NCI-H2029 (cell line): ENCODE measurements at places on chromosomes 16 and 17.

- DNase-seq, result no peak
Observed at GRCh38 chr17:33335491-33336173, 42.5 kb upstream of the ASIC2 start.

- no peak for DNase-seq
Observed at GRCh38 chr17:8153525-8153956, 1.3 kb upstream of the PER1 start.

DNA sequence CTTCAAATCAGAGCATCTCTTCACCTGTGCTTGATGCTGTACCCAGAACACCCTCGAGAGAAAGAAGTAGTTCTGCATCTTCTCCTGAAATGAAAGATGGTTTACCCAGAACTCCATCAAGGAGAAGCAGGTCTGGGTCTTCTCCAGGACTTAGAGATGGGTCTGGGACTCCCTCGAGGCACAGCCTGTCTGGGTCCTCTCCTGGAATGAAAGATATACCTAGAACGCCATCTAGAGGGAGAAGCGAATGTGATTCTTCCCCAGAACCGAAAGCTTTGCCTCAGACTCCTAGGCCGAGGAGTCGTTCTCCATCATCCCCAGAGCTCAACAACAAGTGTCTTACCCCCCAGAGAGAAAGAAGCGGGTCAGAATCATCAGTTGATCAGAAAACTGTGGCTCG is 12.3 kb downstream of the SRRM2 start:
- DNase-seq, result no peak

DNA sequence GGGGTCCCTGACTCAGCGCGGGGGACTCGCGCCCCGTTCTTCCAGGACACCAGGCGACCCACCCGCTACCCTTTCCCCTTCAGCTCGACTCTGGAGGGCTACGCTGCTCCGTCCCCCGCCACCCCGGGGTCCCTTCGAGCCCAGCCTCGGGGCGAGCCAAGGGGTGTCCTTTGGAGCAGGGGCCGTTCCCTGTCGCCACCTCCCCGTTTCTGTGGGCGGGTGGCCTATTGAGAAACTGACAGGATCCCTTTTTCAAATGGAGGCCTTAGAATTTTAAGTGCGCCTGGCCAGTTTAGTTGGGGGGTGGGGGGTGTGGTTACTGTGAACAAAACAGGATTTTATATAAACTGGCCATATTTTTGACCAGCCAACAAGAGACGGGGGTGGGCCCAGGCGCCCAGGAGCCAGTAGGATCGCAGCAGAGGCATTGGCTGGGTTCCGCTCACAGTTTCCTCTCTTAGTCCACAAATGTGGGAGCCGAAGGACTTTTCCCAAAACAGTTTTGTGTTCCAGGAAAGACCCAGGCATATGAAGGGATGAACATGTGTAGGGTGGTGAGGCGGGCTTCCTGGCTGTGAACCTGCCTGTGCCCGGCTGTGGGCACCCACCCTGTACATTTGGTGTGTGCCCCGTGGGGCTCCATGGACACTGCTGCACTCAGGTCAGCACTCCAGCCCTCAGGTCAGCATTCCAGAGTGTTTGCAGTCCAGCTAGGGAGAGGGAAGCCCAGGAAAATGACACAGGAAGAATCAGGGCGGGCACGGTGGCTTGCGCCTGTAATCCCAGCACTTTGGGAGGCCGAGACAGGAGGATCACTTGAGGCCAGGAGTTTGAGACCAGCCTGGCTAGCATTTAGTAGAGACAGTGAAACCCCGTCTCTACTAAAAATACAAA is 722 bp upstream of the TIMP2 start:
- DNase-seq, result no peak

DNA sequence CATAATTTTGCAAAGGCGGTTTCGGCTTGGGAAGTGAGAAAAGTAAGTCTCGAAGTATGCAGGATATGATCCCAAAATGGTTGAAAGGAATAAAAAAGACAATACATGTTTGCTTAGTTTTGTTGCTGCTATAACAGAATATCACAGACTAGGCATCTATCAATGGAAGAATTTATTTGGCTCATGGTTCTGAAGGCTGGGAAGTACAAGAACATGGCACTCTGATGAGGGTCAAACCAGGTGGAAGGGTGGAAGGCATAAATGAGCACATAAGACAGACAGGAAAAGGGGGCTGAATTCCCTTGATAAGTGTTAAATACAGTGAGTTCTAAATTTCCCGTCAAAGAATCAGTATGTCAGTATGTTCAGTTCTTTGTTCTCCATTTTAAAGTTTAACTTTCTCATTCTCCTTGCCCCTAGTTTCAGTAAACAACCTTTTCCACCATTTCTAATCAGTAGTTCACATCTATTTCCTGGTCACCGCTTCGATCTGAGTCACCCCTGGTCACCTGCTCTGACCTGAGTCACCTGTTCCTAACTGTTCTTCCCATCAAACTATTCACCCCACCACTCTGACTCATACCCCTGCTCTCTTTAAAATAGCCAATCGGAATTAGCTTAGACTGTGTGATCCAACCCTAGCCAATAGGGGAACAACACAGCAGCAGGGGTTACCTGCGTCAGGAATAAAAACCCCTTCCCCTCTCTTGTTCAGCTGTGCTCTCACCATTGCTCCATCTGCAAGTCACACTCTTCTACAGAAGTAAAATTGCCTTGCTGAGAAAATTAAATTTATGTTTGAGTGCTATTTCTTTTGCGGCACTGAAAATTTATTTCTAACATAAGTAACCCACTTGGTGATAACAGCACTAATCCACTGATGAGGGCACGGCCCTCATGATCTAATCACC is 240.8 kb downstream of the STX8 start:
- DNase-seq, result no peak

- no peak for DNase-seq
Observed at GRCh38 chr17:78823282-78824046, 17.1 kb downstream of the USP36 start.

DNA sequence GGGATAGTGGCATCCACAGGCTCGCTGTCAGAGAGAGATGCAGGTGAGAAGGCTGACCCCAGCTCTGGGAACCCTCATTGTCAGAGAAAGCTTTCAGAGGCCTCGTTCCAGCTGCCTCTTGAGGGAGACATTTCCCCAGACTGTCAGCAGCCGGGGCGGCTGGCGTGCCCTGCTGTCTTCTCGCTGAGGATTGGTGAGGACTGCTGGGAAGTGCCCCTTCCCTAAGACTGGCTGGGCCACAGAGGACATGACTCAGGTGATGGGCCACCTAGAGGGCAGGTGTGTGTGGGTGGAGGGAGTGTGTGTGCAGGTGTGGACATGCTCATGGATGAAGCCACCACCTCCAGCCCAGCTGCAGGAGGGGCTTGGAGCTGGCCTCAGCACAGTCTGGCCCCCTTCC is 25.3 kb downstream of the SPACA3 start:
- no peak for DNase-seq

DNA sequence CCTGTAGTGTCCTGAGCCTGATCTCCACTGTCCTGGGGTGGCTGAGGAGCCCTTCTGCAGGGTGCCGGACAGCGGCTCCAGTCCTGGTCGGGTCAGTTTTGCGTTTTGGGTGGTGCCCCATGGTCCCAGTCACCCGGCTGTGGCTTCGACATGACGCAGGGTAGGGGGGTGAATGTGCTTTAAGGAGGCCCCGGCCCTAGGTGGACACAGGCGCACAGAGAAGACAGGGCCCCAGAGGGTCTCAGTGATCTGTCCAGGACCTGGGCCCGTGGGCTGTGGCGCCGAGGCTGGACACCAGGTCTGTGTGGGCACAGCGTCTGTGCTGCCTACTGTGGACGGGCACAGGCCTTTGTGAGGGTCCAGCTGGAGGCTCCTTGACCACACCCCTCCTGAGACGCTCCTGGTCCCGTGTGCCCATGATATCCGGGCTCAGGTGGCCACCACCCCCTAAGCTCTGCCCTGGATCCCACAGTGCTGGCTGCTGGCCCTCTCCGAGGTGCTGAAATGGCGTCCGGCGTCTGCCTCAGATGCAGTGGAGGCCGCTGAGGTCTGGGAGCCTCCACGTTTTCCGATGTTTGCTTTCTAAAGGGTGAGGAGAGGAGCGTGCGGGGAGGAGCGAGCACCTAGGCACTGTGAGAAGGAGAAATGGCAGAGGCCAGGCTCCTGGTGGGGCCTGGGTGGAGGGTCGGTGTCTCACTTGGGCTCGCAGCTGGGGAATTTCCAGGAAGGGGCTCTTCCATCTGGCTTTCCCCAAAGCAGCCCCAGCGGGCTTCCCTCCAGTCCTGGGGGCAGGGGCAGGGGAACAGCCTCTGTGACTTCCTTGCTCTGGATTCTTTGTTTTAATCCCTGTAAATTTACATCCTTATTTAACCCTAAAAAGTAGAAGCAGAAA is 56.1 kb upstream of the ACSF3 start:
- no peak for DNase-seq

DNA sequence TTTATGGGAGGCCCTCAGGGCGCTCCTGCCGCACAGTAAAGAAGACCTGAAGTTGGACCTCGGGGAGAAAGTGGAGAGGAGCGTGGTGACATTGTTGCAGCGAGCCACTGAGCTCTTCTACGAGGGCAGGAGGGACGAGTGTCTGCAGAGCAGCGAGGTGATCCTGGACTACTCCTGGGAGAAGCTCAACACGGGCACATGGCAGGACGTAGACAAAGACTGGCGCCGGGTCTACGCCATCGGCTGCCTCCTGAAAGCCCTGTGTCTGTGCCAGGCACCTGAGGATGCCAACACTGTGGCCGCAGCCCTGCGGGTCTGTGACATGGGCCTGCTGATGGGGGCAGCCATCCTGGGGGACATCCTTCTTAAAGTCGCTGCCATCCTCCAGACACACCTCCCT is 6.8 kb downstream of the KDM8 start:
- DNase-seq, result no peak

GRCh38 chr17:66399441-66399840 is 97.0 kb downstream of the PRKCA start:
- no peak for DNase-seq

- no peak for DNase-seq
Observed at GRCh38 chr16:75676909-75677308, at the start of gene CPHXL2. TSS of gene CPHXL2 (minus strand) at chr16:75677009. CDS start at chr16:75676999, 10 bp downstream.

- DNase-seq, result no peak
Observed at GRCh38 chr16:69083306-69083941, 22.0 kb upstream of the HAS3 start.

DNA sequence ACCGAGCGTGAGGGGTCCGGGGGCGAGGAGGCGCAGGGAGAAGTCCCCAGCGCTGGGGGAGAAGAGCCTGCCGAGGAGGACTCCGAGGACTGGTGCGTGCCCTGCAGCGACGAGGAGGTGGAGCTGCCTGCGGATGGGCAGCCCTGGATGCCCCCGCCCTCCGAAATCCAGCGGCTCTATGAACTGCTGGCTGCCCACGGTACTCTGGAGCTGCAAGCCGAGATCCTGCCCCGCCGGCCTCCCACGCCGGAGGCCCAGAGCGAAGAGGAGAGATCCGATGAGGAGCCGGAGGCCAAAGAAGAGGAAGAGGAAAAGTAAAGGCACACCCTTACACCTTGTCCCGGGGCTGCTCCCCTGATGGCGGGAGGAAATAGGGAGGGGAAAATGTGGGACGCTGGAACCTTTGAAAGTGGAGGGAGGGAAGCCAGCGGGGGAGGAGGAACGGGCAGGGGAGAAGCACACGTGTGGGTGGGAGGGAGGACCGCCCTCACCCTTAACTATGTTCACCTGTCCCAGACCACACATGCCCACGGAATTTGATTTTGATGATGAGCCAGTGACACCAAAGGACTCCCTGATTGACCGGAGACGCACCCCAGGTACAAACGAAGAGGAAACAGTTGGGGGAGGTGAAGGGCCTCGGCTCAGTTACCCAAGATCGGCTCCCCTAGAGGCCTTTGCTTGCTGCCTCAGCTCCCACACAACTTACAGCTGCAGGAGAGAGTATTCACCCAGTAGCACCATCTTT is 916 bp downstream of the PAGR1 start:
- peak; percentile 24 for DNase-seq

DNA sequence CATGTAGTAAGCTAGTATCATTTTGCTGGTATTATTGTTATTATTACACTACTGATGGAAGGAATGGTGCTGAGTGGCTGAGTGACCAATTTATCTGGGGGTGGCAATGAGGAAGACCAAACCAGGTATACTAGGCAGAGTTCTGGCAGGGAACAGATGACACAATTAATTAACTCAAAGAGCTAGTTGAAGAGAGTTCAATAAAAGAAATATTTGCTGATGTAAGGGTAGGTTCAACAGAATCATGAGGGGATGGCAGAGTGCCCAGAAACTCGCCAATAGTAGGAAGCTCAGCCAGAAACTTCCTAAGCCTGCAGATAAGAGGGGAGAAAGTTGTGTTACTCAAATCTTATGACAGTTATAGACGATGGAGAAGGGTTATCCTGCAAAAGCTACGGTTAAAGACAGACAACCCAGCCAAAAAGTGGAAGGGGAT is 352.5 kb downstream of the KCNJ2 start:
- DNase-seq, result peak; percentile 32

DNA sequence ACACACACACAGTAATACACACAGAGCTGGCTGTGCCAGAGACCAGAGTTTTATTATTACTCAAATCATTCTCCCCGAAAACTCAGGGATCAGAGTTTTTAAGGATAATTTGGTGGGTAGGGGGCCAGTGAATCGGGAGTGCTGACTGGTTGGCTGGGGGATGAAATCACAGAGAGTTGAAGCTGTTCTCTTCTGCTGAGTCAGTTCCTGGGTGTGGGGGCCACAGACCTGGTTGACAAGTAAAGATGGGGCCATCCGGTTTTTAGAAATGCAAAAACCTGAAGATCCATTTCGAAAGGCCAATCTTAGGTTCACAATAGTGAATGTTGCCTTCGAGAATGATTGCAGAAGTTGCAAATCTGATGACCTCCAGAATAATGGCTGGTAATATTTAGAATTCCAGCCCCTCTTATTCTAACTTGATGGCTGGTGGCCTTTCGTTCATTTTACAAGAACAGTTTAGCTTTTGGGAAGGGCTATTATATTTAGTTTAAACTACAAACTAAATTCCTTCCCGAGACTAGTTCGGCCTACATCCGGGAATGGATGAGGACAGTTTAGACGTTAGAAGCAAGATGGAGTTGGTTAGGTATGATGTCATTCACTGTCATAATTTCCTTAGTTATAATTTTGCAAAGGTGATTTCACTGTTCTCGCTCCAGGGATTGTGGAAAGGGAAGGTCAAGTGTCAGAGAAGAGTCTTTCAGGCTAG is 123.2 kb downstream of the KCNJ18 start:
- no peak for DNase-seq

DNA sequence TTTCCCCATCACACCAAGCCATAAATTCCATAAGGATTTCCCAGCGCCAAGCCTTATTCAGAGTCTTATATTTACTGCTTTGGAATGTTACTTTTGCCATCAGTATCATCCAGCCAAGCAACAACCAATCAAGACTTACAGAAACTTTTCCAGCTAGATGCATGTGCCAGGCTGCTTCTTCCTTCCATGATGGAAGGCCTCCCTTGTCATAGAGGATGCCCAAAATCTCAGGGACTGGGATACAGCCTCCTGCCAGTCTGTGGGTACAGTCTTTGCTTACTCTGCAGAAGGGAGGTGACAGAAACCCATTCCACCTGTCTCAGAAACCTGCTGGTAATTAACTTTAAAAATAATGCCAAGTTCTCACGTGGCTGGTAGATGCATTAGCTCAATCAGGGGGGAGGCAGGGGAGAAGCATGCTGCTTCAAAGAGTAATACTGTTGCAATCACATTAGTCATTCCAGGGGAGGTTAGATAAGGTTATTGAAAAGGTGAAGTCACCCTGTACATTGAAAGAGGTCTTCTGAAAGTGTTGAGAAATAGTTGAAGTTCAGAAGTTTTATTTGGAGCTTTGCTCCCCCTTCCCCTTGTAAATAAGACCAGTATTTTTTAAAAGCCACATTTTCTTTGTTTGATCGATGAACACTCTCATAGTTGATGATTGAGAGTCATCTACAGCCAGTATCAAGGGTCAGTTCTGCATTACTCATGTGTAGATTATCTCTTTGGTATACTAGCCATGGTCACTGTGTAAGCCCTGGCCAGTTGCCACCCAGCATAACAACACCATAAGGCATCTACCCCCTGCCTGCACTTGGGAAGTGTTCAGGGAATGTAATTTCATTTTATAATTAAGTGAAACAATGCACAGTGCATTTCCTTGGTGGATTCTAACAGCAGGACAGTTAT is 22.2 kb downstream of the HLF start:
- no peak for DNase-seq
